ENCODE measurements at places on chromosomes 1 and 21. TPM values are rescaled to one million over a fixed set of nuclear protein-coding genes. Genes with fewer than 3 reads are reported as not detected.

The PLXNA2 gene
- 12.8 TPM for total RNA-seq

The ETNK2 gene
- 0.37 TPM for total RNA-seq

The HSPB7 gene
- 21.6 TPM for total RNA-seq

The CD1E gene
- total RNA-seq = not detected

The NBPF6 gene
- not detected for total RNA-seq

All from aortic smooth muscle cell (primary cell).